GM23338 (cell line): ENCODE measurements at places on chromosomes 1 and 21. TPM values are rescaled to one million over a fixed set of nuclear protein-coding genes. Genes with fewer than 3 reads are reported as not detected.

GRCh38 chr1:31380181-31380580 is 7.3 kb upstream of the FABP3 start:
- DNase-seq = no peak
- no peak overlapping the region for H3K27ac ChIP-seq
- no peaks in the 10 kb centered on the region for H3K36me3 ChIP-seq
- peaks cover 14% of the 10 kb centered on the region for H3K4me1 ChIP-seq
- no peaks in the 10 kb centered on the region for H3K27me3 ChIP-seq

GRCh38 chr21:9008636-9009035 is 1512.7 kb upstream of the TPTE start:
- H3K27ac ChIP-seq = no peak overlapping the region
- no peaks in the 10 kb centered on the region for H3K4me1 ChIP-seq
- peaks cover 40% of the 10 kb centered on the region for H3K36me3 ChIP-seq
- H3K4me3 ChIP-seq = peak overlapping the region; percentile 26; the same call in 1 of the 2 replicates

- H3K4me3 ChIP-seq = no peak overlapping the region
- H3K36me3 ChIP-seq = no peaks in the 10 kb centered on the region
- DNase-seq = no peak
- H3K27ac ChIP-seq = no peak overlapping the region
- H3K27me3 ChIP-seq = no peaks in the 10 kb centered on the region
- H3K4me1 ChIP-seq = peaks cover 1% of the 10 kb centered on the region
These were observed 17.3 kb upstream of the KLF17 start for GRCh38 chr1:44101328-44101727.

GRCh38 chr1:14596591-14596990 is 1.9 kb upstream of the KAZN start:
- no peak overlapping the region for H3K27ac ChIP-seq
- H3K36me3 ChIP-seq = no peaks in the 10 kb centered on the region
- H3K27me3 ChIP-seq = peaks cover 61% of the 10 kb centered on the region
- peaks cover 74% of the 10 kb centered on the region for H3K4me1 ChIP-seq
- no peak overlapping the region for H3K4me3 ChIP-seq
- DNase-seq = no peak

- no peaks in the 10 kb centered on the region for H3K36me3 ChIP-seq
- peaks cover 26% of the 10 kb centered on the region for H3K4me1 ChIP-seq
- no peaks in the 10 kb centered on the region for H3K27me3 ChIP-seq
- no peak overlapping the region for H3K4me3 ChIP-seq
- DNase-seq = no peak
These were observed 30.4 kb upstream of the COG2 start for GRCh38 chr1:230611878-230612235.

GRCh38 chr1:53688381-53689102 is 50.4 kb downstream of the GLIS1 start:
- no peak for DNase-seq
- H3K27me3 ChIP-seq = no peaks in the 10 kb centered on the region
- H3K36me3 ChIP-seq = no peaks in the 10 kb centered on the region
- peaks cover 10% of the 10 kb centered on the region; the same call in 1 of the 2 replicates for H3K4me1 ChIP-seq
- H3K4me3 ChIP-seq = no peak overlapping the region

- no peak overlapping the region for H3K27ac ChIP-seq
- no peaks in the 10 kb centered on the region for H3K27me3 ChIP-seq
- peaks cover 9% of the 10 kb centered on the region; the same call in 1 of the 2 replicates for H3K4me1 ChIP-seq
These were observed 21.6 kb downstream of the FOXD3 start for GRCh38 chr1:63343922-63344321.

DNA sequence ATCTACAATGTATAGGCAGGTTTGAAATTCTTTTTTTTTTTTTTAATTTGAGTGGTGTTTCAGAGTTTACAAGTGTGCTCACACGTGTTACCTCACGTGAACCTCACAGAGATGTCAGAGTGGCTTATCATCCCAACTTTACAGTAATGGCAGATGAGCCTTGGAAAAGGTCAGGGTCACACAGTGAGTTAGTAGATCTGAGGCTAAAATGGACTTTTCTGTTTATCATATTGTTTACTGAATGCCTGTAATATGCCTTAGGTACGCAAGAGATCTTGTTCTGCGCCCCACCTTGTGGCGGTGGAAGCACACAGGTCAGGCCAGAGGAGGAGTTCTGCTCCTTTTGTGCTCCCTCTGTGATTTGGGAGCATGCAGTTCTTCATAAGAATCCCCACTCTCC is 80.0 kb downstream of the DYRK1A start:
- peaks cover 69% of the 10 kb centered on the region for H3K4me1 ChIP-seq
- H3K27me3 ChIP-seq = no peaks in the 10 kb centered on the region
- peak; percentile 54 for DNase-seq
- no peak overlapping the region for H3K4me3 ChIP-seq
- H3K27ac ChIP-seq = 0 out of 2 replicates have a peak overlapping the region, but pooled peaks have one; percentile 4

- H3K27ac ChIP-seq = no peak overlapping the region
- no peak overlapping the region for H3K4me3 ChIP-seq
- H3K27me3 ChIP-seq = no peaks in the 10 kb centered on the region
- no peaks in the 10 kb centered on the region for H3K36me3 ChIP-seq
- DNase-seq = no peak
These were observed 89.1 kb upstream of the LYST start for GRCh38 chr1:235955777-235956176.

- no peaks in the 10 kb centered on the region for H3K27me3 ChIP-seq
- H3K4me1 ChIP-seq = no peaks in the 10 kb centered on the region
- DNase-seq = no peak
- no peak overlapping the region for H3K27ac ChIP-seq
- H3K4me3 ChIP-seq = no peak overlapping the region
These were observed 37.9 kb downstream of the RGL1 start for GRCh38 chr1:183842795-183843144.

- H3K4me1 ChIP-seq = peaks cover 7% of the 10 kb centered on the region
- H3K36me3 ChIP-seq = no peaks in the 10 kb centered on the region
- no peak for DNase-seq
- H3K27ac ChIP-seq = no peak overlapping the region; the same call in 1 of the 2 replicates
- no peak overlapping the region for H3K4me3 ChIP-seq
- no peaks in the 10 kb centered on the region for H3K27me3 ChIP-seq
These were observed 63.7 kb downstream of the SLC30A7 start for GRCh38 chr1:100959502-100960060.

DNA sequence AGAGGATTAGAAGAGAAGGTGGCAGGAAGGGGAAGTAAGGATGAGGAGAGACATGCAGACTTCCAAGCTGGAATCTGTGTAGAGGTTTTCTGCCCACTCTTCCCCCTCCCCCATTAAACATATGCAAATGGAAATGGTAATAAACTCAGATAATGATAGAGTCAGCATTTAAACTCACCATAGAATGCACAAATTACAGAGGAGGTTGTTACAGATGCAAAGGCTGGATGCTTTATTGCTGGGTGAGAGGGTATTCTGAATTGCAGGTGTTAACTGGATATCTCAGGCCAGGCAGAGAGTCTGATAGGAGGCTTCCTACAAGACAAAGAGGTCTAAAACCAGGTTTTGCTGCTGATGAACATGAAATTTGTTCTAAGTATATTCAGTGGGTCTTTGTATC is 372.5 kb downstream of the SEC16B start:
- H3K4me3 ChIP-seq = no peak overlapping the region
- H3K27me3 ChIP-seq = no peaks in the 10 kb centered on the region
- DNase-seq = no peak
- peaks cover 13% of the 10 kb centered on the region; the same call in 1 of the 2 replicates for H3K4me1 ChIP-seq
- no peaks in the 10 kb centered on the region for H3K36me3 ChIP-seq
- no peak overlapping the region for H3K27ac ChIP-seq

DNA sequence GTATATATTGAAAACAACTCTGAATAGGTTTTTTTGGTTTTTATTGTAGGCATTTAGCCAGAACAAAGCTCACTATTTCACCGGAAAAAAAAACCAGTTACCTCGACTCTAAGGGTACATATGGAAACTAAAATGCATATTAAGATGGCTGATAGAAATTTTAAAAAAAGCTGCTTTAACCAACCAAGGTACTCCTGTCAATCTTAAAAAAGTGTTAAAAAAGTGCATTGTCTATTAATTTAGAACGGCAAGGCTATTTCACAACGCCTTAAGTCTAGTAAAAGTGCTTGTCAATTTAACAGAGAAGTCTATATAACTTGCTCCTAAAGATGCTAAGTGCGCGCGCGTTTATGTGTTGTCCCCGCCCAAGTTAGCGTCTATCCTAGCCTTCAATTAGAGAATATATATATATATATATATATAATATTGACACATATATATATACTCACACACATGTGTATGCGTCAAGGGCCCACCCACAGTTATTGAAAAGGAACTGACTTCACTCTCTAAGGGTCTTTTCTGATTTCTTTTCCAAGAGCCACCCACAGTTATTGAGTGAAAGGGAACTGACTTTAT is 934 bp downstream of the ASPM start:
- H3K27ac ChIP-seq = peak overlapping the region; percentile 98
- no peaks in the 10 kb centered on the region for H3K27me3 ChIP-seq
- no peaks in the 10 kb centered on the region; the same call in none of the 2 replicates for H3K4me1 ChIP-seq
- peaks cover 22% of the 10 kb centered on the region; the same call in 1 of the 2 replicates for H3K36me3 ChIP-seq

DNA sequence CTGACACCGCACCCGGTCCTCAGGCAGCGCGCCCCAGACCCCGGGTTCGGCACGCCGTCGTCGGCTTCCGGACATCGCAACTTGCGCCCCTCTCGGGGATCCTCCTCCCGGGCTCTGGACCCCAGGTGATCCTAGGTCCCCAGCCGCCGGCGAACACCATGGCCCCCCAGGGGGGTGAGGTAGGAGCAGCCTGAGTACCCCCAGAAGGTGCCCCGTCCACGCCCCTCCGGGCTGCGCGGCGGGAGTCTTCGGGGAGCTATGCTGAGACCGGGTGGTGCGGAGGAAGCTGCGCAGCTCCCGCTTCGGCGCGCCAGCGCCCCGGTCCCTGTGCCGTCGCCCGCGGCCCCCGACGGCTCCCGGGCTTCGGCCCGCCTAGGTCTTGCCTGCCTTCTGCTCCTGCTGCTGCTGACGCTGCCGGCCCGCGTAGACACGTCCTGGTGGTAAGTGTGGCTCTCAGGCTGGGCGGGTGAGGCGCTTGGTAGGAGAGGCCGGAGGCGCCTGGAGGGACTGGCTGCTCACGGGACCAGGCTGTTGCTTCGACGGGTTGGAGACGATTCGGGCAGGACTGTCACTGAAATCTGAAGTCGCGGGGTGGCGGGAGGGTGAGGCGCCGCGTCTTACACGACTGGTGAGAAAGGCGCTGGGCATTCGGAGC is 367 bp downstream of the WNT2B start:
- peaks cover 44% of the 10 kb centered on the region for H3K4me1 ChIP-seq
- peaks cover 90% of the 10 kb centered on the region for H3K27me3 ChIP-seq
- no peak overlapping the region for H3K27ac ChIP-seq

- H3K36me3 ChIP-seq = peaks cover 36% of the 10 kb centered on the region
- no peaks in the 10 kb centered on the region for H3K4me1 ChIP-seq
- H3K4me3 ChIP-seq = no peak overlapping the region
- DNase-seq = no peak
- H3K27ac ChIP-seq = no peak overlapping the region
- no peaks in the 10 kb centered on the region for H3K27me3 ChIP-seq
These were observed 15.4 kb upstream of the SPATC1L start for GRCh38 chr21:46199436-46200373.

GRCh38 chr1:89286549-89287180 is 14.0 kb upstream of the GBP5 start:
- H3K4me1 ChIP-seq = no peaks in the 10 kb centered on the region
- no peaks in the 10 kb centered on the region for H3K36me3 ChIP-seq
- no peaks in the 10 kb centered on the region for H3K27me3 ChIP-seq
- no peak overlapping the region for H3K4me3 ChIP-seq
- no peak overlapping the region for H3K27ac ChIP-seq
- no peak for DNase-seq

DNA sequence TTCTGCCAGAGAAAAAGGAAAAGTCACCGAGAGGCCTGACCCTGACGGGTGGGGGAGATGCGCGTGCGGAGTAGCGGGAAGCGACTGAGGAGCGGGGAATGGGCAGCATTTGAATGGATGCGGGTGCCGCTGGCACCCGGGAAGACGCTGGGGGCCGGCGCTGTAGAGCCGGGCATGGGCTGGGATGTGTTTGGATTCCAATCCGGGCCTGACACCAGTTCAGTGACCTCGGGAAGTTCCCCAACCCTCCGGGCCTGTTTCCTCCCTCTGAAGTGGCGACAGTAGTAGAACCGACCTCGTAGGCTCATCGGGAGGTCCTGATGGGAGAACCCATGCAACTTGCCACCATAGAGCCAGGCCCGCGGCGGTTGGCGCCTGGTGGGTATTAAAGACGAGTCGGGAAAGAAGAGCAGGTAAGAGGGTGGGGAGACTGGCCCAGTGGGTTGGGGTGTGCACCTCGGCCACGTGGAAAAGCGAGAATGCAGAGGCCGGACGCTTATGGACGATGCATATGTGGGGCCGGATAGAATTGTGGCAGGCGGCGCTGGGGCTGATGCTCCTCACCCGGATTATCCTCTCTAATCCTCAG is 642 bp upstream of the SLC16A1 start:
- peak overlapping the region; percentile 78 for H3K27ac ChIP-seq
- DNase-seq = peak; percentile 78
- H3K4me1 ChIP-seq = peaks cover 46% of the 10 kb centered on the region
- H3K27me3 ChIP-seq = no peaks in the 10 kb centered on the region

The PLA2G2F gene
- total RNA-seq = not detected in 2 replicates

The CNIH3 gene
- 5.1 and 5.9 TPM in 2 replicates for total RNA-seq

The HNRNPU gene
- 630 and 687 TPM in 2 replicates for total RNA-seq

The SLC9C2 gene
- total RNA-seq = 1.1 TPM in 1 of 2 replicates, not detected in the other

The ANGPTL3 gene
- total RNA-seq = not detected in 2 replicates
